Prostate gland (tissue), 2 donors: ENCODE measurements at places on chromosomes 2 and 18.

DNA sequence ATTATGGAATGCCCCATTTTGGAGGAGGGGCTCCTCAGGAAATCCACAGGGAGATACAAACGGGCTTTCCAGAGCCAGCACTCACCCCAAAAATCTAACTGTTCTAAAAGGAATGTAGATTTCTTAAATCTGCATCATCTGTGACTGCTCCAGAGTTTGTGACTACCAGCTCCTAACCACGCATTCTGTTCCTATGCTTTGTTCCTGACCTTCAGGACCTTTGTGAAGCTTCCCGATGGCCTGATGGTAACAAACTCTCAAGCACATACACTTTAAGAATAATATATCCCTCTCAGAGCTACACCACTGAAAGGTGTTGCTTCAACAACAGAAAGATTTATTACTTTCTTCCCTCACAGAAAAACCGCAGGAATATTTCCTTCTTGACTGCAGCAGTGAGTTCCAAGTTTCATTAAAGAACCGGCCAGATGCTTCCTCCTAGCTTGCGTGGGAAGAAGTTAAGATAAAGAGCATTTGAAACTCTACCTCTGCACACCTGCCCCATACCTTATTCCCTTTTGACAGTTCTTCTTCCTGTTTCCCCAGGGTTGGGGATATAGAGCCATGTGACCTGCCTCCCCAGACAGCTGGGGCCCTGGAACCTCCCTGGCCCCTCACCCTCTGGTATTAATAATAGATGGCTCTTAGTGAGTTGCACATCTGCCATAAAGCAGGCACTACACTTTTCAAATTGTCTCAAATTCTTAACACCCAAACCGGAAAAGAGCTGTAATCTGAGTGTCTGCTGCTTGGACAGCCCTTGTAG is 40.2 kb upstream of the EML4 start:
- peak; percentile 55 for DNase-seq

GRCh38 chr18:7601246-7601615 is 34.1 kb downstream of the PTPRM start:
- no peak for DNase-seq

DNA sequence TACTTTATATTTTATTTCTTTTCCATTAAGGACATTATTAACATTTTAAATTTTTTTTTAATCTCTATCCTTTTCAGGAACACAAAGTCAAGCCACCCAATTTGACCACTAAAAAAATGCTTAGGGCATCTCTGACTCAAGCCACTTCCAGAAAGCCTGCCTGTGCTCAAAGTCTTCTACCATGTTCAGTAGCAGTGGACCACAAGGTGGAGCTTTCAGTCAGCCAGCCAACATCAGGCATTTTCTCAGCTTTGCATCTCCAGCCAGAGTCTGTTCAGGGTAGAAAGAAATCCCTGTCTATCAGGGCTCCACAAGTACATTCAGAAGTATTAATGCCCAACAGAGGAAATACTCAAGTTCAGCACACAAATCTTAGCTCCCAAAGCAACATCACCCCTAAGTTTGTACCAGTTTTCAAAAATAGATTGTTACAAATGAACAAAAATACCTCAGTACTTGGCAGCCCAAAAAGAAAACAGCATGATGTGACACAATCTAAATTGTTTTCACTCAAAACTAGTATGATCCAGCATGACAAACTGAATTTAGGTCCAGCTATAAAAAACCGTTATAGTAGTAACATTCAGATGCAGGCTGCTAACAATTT is 37.6 kb downstream of the C18orf63 start:
- peak; percentile 60 for DNase-seq

GRCh38 chr2:238187618-238188548 is 15.6 kb downstream of the ILKAP start:
- no peak for DNase-seq

GRCh38 chr2:218024871-218025270 is 22.1 kb upstream of the TNS1 start:
- no peak for DNase-seq

DNA sequence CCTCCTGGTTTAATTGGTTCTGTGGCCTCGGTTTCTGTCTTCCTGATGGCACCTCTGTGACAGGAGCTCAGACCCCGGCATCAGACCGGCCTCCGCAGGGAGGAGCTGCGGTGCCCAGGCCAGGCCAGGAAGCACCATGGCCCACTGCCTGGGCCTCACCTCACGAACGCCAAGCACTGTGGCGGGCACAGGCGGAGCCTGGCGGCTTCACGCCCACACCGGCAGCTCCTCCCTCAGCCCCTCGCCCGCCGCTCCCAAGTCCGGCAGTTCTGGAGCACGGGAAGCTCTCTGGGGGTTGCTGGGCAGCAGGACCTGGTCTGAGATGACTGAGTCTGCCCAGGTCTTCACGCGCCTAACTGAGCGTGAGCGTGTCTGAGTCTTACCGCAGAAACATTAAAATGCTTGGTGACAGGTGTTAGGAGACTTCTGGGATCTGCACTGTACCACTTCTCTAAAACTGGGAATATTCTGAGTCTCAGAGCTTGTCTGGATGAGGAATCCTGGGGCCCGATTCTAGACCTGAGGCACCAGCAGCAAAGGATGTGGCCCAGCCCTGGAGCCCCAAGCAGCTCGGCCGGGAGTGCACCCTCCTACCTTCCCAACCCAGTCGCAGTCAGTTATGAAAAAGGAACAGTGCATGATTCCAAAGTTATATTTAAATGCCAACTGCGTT is 21.9 kb downstream of the RTP5 start:
- DNase-seq, result peak; percentile 40

GRCh38 chr2:199461711-199462346 is 4.1 kb upstream of the SATB2 start:
- no peak for DNase-seq

DNA sequence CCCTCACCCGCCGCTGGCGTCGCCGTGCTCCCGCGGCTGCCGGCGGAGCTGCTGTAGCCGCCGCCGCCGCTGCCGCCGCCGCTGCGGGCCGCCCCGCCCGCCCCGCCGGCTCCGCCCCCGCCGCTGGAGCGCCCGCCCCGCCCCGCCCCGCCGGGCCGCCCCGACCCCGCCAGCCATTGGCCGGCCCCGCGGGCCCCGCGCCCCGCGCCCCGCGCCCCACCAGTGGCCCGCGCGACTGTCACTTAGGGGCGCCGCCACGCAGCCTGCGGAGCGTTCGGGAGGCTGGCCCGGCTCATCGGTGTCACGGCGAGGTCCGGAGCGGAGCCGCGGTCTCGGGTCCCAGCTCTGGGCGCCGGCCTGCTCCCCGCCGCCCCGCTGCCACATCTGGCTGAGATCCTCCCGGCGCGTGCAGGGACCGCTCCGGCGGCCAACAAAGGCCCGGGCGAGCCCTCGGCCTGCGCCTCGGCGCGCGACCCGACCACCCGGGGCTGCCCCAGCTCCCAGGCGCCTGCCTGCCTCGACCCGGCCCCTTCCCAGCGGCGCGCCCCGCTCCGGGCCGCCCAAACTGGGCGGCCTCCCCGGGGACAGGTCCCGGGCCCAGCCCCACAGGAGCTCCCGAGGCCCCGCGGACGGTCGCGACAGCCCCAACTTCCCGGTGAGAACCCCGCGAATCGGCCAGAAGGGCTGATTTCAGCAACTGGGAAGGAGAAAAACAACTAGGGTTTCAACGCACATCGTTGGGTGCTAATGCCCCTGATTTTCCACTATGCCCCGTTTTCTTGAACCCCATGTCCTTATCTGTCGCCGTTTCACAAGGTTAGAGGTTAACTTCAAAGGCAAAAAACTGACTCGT is at the start of gene MGAT4A:
MGAT4A (minus strand) TSS at position 92 of the 853 bp plus-strand sequence. CDS start 4,800 bp downstream, outside the sequence.
- peak; percentile 58 for DNase-seq

- no peak for DNase-seq
Measured at GRCh38 chr2:200158647-200159356, 147.7 kb upstream of the SPATS2L start.

GRCh38 chr2:121532894-121533293 is 2.2 kb downstream of the RNU4ATAC start:
- DNase-seq, result no peak

- no peak for DNase-seq
Measured at GRCh38 chr18:70653671-70654070, 364.8 kb downstream of the SOCS6 start.

- DNase-seq, result no peak
Measured at GRCh38 chr2:142241016-142241415, 110.2 kb upstream of the LRP1B start.

DNA sequence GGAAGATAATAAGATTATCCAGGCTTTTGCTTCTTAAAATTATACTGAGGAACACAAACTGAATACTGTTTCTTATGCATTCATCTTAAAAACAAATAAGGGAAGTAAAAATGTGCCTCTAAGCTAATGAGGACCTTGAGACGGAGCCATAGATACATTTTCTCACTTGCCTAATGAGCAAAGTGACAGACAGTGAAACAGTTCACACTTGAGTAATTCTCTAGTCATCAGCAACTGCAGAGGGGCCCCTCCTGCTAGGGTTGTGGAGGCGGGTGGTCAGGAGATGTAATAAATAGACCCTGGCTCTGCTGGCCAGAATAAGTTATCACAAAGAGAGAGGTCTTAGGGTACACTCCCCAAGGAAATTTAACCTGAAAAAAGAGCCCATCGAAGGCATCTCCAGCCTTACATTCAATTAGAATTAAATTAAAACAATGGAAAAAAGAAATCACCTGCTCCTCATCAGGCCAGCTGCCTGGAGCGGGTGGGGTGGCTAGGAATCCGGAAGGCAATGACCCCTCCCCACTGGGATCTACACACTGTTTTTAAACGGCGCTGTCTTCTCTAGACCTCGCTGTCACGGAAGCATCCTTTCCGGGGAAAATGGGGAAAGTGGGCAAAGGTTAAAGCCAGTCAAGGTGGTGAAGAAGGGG is 32.6 kb upstream of the INSIG2 start:
- no peak for DNase-seq

- no peak for DNase-seq
Measured at GRCh38 chr2:223238301-223238700, 186.3 kb downstream of the KCNE4 start.

GRCh38 chr2:116440104-116440653 is 1374.3 kb upstream of the DDX18 start:
- DNase-seq, result no peak

DNA sequence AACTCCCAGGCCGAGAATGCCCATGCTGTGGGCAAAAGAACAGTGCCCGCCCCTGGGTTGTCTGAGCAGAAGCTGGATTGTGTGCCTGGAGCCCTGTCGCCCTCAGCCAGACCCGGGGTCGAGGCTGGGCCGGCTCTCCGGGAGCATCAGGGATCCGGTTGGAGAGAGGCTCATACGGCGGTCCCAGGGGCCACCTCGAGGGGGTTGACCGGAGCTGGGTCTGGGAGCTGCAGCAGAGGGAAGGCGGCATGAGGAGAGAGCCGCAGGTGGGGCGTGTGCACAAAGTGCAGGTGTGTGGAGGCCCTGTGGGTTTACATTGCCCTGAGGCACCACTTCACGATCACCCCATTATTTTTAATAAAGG is 39.5 kb downstream of the MBP start:
- no peak for DNase-seq

DNA sequence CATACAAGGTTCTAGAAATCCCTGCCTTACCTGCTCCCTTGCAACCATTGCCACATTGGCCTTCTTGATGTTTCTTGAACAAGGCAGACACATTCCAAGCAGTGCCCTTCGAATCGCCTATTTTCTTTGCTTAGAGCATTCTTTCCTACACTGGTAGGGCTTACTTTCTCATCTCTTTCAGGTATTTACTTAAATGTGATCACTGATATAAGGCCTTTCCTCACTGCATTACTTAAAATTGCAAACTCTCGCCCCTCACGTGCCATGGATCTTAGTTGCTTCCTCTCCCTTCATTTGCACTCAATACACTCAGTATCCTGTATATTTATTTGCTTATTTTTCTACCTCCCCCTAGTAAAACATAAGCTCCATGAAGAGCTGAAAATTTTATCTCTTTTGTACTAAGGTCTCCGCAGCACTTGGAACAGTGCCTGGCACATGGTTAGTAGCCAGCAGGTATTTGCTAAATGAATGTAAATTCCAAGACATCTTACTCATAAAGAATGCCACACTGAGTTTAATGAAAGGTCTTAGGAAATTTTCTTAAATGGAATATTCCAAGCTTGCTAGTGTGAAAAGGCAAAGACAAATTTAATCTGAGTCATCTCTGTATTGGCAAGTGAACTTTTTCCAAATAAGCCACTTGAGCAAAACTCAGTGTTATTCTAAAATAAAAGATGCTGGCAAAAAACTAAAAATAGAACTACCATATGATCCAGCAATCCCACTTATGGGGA is 42.4 kb upstream of the FIGN start:
- DNase-seq, result no peak

GRCh38 chr2:70546376-70546775 is 7.2 kb downstream of the TGFA start:
- no peak for DNase-seq

GRCh38 chr2:6352906-6353515 is 512.7 kb downstream of the CMPK2 start:
- peak; percentile 11 for DNase-seq

- DNase-seq, result no peak
Measured at GRCh38 chr2:10912076-10912731, 470 bp downstream of the KCNF1 start.

DNA sequence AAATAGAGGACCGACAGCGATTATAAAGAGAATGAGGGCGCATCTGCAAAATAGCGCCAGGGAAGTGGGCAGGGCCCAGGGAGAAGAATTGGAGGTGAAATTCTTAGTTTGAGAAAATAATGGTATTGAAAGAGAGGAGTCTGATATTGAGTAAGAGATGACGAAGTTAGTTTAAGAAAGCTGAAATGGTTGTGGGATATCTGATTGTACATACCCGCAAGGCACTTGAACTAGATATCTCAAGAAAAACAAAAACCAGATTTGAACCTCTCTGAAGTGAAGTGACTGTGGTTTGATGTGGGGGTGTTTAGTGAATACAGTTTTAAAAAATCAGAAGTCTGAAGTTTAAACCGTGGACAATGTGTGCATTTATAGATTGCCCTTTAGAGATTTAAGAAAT is 38.9 kb downstream of the ZNF532 start:
- no peak for DNase-seq

DNA sequence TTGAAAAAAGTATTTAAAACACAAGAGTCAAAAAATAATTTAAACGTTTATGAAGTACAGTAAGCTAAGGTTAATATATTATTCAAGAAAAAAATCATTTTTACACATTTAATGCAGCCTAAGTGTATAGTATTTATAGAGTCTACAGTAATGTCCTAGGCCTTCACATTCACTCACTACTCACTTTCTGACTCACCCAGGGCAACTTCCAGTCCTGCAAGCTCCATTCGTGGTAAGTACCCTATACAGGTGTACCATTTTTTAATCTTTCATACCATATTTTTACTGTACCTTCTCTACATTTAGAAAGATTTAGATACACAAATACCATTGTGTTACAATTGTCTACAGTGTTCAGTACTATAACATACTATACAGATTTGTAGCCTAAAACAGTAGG is 20.9 kb upstream of the RPRD1A start:
- no peak for DNase-seq
